ENCODE measurements at places on chromosomes 2 and 18. TPM values are rescaled to one million over a fixed set of nuclear protein-coding genes. Genes with fewer than 3 reads are reported as not detected.

The ST6GAL2 gene
- 15.0 TPM for polyA plus RNA-seq

The TSPYL6 gene
- polyA plus RNA-seq: not detected

The KCNG2 gene
- polyA plus RNA-seq: not detected

The TBR1 gene
- polyA plus RNA-seq: not detected

The LRRC30 gene
- not detected for polyA plus RNA-seq
